NCI-H1417 treated with DMSO at 0.1 percent for 48 hours (cell line): ENCODE measurements at places on chromosomes 1 and 21.
A peak's percentile ranks its signal among the peaks of the same experiment; 100 is the strongest.

GRCh38 chr1:111489604-111490003 lies 13.8 kb downstream of the ADORA3 start:
- DNase-seq: no peak

- DNase-seq: no peak
Measured at GRCh38 chr1:225919906-225920305, 4.1 kb downstream of the PYCR2 start.

GRCh38 chr21:34970566-34970965 lies 78.5 kb downstream of the RUNX1 start:
- no peak for DNase-seq

DNA sequence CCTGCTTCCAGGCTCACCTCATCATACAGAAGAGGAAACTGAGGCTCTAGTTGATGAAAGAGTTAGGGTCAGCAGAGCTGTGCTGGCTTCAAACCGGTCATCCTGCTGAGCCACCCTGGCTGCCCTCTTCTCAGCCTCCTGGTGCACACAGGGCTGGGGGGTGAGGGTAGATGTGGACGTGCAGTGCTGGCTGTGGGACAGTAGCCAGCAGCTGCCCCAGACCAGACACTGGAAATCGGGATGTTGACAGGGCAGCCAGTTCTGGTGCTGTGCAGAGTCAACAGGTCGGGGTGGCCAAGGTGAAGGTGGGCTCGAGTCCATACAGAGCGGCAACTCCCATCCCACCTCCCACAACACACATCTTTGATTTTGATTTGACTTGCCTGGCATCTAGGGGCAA lies 1.5 kb upstream of the CLCNKA start:
- no peak for DNase-seq

DNA sequence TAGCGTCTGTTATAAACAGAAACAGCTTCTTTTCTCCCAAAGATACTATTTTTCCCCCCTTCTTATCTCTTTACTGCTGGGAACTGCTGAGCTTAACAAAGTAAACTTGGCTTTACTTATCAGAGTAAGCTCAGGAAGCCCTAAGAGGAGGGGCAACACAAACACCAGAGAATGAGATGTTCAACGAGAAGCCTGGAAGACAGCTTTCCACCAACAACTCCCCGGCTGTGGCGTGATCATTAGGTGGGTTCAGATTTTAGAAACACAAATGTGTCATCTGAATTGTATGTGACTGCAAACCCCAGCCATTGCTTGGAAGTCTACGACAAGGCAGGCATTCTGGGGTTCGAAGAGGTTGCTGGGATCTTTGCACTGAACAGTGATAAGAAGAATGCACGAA lies 181.2 kb upstream of the ESRRG start:
- no peak for DNase-seq

DNA sequence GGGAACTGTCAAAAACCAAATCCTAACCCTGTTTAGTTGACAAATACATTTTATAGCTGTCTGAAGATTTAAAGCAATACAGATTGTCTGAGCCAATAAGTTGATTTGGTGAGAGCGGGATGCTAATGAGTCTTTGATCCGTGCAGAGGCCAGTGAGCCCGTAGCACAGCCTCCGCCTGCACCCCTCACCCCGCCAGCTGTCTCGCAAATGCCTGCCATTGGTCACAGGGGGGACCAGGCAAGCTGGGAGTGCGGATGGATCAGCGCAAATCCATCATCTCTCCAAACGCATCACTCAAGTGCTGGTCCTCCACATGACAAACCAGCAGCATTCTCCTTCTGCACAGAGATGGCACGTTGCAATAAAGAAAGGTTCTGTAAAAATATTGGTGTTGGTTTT lies 51.0 kb downstream of the ZBTB18 start:
- DNase-seq: no peak

DNA sequence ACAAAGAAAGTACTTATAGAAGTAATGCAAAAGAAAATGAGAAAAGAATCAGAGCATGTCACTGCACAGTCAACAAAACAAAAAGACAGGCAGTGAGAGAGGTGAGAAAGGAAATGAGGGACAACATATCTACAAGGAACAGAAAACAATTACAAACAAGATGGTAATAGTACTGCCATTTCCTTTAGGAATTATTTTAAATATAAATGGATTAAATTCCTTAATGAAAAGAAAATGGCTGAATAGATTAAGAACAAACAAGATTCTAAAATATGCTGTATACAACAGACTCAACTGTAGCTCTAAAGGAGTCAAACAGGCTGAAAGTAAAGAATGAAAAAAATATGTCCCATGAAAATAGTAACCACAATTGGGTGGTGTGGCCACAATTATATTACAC lies 22.1 kb upstream of the ZNF124 start:
- DNase-seq: no peak

GRCh38 chr1:46457178-46457577 lies 32.5 kb upstream of the DMBX1 start:
- DNase-seq: no peak

GRCh38 chr1:3529099-3529729 lies 74.7 kb downstream of the ARHGEF16 start:
- DNase-seq: no peak

GRCh38 chr1:62175568-62176179 lies 19.0 kb upstream of the L1TD1 start:
- peak; percentile 6 for DNase-seq

DNA sequence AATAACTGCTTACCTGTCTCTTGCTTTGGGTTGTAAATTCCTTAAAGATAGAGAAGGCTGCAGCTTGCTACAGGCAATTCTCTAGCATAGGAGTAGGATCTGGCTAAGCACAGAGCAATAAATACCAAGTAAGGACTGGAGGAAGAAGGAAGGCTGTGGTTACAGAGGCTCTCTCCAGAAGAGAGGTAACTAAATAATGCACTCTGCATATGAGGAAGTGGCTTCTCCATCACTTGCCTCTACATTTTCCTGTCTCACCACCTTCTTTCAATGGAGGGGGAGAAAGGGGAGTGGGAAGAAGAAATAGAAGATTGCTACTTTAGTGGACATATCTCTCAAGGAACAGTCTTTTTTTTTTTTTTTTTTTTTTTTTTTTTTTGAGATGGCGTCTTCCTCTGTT lies 60.9 kb upstream of the LAX1 start:
- no peak for DNase-seq

- no peak for DNase-seq
Measured at GRCh38 chr1:70997793-70998192, 49.8 kb downstream of the PTGER3 start.

- DNase-seq: no peak
Measured at GRCh38 chr1:213268221-213268620, 217.2 kb downstream of the RPS6KC1 start.

DNA sequence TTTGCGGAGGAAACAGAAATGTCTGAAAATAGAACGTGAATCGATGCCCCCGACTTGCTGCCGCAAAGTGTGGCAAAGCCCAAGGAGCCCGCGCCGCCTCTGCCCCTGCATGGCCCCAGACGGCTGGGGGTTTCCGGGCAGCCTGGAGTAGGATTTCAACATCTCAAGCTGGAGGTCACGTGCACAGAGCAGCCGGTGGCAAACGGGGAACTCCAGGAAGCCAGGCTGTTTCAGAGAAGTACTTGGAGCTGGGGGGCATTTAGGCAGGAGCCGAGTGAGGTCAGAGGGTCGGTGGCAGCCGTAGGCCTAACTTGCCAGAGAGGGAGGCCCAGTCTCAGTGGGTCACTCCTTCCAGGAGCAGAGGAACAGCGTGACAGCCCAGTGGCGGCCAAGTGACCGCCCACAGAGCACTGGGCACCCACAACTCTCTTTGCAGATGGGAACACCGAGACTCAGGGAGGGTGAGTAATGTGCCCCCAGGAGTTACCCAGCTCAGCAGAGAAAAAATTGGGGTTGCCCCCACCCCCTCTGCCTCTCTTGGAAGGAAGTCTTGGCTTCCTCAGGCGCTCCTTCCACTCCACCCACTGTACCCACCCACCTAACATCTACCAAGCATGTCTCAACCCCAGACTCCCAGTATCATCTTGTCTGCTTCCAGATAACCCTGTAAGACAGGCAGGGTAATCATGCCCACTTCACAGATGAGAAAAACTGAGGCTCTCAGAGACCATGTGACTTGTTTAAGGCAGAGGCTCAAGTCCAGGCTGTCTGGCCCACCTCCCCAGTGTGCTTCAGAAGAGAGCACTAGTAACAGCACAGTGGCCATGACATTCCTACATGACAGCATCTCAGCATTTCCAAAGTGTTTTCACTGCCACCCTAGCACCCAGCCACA lies 179.4 kb downstream of the HIVEP3 start:
- DNase-seq: no peak

DNA sequence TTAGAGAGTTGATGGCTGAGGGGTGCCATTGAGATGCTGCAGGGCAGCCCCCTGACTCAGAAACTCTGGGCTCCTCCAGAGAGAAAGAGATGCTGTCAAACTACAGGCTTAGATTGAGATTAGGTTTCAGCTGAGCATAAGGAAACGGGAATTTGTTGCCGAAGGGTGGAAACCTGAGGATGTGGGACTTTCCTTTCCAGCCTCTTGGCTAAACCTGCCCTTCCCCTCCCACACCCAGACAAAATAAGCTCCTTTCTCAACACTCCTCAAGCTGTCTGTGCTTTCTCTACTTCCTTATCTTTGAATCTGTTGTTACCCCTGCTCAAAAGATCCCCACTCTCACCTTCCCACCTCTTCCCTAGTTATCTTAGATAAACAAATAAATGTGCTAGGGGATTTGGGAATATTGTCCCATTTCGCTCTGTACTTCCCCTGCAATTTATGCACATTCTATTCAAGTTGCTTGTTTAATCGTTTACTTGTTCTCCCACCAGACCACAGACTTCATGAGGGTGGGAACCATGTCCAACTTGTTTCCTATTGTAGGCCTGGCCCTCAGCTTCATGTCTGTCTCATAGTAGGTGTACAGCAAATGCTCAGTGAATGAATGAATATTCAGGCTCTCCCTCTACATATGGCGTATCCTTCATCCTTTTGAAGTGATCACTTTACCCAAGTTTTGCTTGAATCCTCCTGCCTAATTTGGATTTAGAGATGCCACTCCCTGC lies 30.6 kb upstream of the MARK1 start:
- no peak for DNase-seq

GRCh38 chr1:109246141-109246551 lies 3.2 kb upstream of the CELSR2 start:
- no peak for DNase-seq

- DNase-seq: no peak
Measured at GRCh38 chr1:23611601-23612327, 52.5 kb upstream of the ID3 start.
